ENCODE measurements at places on chromosomes 11 and 22.

GRCh38 chr22:37324340-37325038 is 42.2 kb downstream of the CYTH4 start:
- no peak for DNase-seq

- DNase-seq, result no peak
Observed at GRCh38 chr11:46338988-46339666, 8.1 kb upstream of the DGKZ start.

DNA sequence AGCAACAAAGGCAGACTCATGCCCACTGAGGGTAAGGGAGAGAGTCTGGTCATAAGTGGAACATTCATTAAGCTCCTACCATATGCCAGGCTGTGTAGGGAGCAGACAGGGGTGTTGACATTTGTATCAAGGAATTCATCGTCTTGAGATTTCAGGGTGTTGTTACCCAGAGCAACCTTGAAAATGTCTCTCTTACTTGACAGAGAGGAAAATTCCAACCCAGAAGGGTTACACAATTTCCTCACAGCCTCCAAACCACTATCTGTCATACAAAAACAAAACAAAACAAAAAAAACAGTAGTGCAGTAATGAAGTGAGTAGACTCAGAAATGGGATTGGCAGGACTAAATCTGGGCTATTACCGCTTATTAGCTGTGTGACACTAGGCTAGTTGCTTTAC is 113.2 kb downstream of the MIAT start:
- DNase-seq, result no peak

DNA sequence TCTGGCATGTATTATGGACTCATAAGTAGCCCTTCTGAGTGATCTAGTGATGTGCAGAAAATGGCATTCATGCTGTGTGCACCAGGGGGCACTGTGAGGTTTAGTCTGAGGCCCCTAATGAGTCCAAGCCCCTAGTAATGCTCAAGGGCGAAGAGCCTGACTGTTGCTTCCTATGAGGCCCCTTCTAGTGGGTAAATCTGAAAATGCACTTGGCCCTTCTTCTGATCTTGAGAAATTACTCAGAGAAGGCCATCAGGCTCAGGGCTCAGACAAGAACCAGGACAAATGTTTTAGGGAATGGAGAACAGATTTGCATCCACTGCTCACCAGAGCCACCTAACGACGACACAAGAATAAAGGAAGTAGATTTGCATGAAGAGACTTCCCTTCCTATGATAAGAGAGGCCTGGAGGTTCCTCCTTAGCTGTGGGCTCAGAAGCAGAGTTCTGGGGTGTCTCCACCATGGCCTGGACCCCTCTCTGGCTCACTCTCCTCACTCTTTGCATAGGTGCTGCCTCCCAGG is 75.8 kb downstream of the GGTLC2 start:
- peak; percentile 80 for DNase-seq

GRCh38 chr22:20738394-20739089 is 35.4 kb upstream of the SERPIND1 start:
- DNase-seq, result peak; percentile 30

DNA sequence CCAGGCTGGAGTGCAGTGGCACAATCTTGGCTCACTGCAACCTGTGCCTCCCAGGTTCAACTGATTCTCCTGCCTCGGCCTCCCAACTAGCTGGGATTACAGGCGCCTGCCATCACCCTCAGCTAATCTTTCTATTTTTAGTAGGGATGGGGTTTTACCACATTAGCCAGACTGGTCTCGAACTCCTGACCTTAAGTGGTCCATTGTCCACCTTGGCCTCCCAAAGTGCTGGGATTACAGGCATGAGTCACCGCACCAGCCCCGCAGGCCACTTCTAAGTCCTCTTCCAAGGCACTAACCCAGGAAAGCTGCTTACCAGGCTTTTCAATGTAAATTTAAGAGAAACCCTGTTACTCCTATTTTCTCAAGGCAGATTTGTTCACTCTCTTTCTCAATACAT is 50.4 kb downstream of the DENND5A start:
- no peak for DNase-seq

GRCh38 chr22:38871360-38872171 is 450 bp downstream of the CBX6 start:
- peak; percentile 5 for DNase-seq

DNA sequence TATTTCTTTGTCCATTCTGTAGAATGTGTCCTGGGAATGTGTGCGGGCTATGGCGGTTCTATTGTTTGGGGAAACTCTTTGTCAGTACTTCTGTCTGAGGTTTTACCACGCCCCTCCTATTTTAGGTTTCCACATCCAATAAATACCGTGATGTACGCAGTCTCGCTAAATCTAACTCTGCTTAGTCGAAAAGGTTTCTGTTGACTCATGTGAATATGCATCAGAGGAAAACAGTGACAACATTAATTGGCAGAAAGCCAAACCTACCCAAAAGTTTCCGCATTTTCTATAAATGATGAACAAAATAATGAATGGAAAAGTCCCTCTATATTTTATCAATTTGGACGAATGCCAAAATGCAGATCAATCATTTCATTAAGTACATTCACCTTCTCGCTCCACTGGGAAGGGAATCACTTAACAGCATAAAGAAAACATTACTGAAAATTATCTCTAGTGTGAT is 143.4 kb downstream of the MAML2 start:
- peak; percentile 65 for DNase-seq

DNA sequence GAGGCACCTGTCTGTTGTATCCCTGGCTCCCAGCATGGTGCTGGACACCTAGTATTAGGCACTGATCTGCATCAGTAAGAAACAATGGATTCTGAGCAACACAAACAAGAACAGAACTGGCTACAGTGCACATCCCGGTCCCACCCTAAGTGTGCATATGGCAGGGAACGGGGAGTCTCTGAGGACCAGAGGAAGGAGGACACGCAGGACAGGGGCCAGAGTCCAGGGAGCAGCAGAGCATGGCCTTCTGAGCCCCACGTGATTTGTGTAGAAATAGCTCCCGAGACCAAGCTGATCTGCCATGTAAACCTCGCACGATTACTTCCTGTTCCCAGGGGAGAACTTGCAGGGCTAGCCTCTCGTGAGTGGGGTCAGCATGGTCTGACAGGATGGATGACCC is 12.7 kb upstream of the SNX32 start:
- DNase-seq, result peak; percentile 17

All from inflammatory macrophage treated with lipopolysaccharide for 1 hour (primary cell).